ENCODE measurements at places on chromosomes 1 and 21.

- no peak for DNase-seq
Measured at GRCh38 chr21:35905096-35905962, 155.0 kb downstream of the SETD4 start.

DNA sequence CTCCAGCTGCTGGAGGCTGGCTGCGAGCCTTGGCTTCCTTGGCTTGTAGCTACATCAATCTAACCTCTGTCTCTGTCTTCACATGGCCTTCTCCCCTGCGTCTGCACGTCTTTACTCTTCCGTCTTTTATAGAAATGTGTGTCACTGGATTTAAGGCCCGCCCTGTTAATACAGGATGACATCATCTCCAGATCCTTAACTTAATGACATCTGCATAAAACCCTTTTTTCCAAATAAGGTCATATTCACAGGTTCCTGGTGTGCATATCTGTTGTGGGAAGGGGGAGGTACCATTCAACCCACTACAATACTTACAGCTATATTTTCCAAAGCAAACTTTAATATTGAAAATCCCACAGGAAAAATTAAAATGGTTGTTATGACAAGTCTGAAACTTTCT is 165.3 kb upstream of the FOXD3 start:
- no peak for DNase-seq

DNA sequence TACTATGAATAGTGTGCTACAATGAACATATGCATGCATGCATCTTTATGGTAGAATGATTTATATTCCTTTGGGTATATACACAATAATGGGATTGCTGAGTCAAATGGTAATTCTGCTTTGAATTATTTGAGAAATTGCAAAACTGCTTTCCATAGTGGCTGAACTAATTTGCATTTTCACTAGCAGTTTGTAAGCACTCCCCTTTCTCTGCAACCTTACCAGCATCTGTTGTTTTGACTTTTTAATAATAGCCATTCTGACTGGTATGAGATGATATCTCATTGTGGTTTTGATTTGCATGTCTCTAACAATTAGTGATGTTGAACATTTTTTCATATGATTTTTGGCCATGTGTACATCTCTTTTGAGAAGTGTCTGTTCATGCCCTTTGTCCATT is 24.0 kb upstream of the DIRAS3 start:
- no peak for DNase-seq

- no peak for DNase-seq
Measured at GRCh38 chr21:15138490-15138889, 73.7 kb upstream of the NRIP1 start.

DNA sequence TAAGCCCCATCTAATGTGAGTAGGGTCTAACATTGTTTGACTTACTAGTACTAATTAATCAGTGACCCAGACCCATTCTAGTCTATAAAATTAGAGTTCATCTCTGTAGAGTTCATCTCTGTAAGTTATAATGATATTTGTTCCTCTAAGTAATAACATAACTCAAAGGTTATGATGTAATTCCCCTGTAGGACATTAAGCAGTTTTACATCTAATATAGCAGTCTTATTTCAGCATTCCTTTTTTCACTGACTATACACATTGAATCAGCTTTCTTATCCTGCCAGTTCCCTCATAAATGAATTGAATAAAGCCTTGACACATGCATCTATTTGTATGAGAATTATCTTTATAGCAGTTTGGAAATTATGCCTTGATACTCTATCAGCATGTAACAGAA is 90.9 kb downstream of the SH3GLB1 start:
- DNase-seq, result no peak

- DNase-seq, result no peak
Measured at GRCh38 chr1:30654188-30654587, 69.2 kb downstream of the MATN1 start.

- DNase-seq, result no peak
Measured at GRCh38 chr1:206634365-206635079, 814 bp upstream of the DYRK3 start.

- no peak for DNase-seq
Measured at GRCh38 chr1:167328306-167328815, 107.7 kb downstream of the POU2F1 start.

GRCh38 chr1:205275916-205276688 is 45.4 kb downstream of the NUAK2 start:
- no peak for DNase-seq

GRCh38 chr1:156073110-156073687 is 9.1 kb downstream of the MEX3A start:
- no peak for DNase-seq

GRCh38 chr1:1187938-1188337 is 14.3 kb downstream of the TTLL10 start:
- no peak for DNase-seq

DNA sequence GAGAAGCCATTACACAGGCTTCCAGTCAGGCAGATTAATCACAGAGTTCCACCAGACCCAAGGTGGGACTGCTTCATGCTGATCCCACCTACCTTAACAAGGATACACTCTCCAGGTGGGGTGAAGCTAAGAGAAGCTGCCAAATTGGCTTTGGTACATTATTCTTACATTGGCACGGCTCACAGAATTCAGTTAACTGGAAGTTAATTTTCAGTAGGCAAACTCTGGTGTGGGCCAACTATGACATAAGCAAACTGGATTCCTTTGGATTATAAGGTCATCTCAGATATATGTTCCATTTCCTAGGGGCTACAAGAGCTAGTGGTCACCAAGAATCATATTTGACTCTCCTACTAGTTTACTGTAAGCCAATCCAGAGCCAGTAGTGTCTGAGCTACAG is 448.8 kb upstream of the BEND5 start:
- DNase-seq, result no peak

DNA sequence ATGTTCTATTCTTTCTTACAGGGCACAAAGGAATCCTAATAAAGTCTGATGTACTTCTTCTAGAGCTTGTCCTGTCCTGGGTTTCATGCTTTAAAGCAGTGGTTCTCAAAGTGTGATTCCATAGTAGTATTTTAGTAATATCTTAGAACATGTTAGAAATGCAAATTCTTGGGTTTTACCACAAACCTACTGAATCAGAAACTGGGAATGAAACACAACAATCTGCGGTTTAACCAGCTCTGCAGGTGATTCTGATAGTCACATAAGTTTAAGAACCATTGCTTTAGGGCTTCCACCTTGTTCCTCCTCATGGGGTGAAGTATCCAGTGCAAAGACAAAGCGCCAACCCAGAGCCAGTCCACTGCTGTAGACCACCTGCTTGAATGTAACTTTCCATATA is 41.1 kb downstream of the NGF start:
- no peak for DNase-seq

Measured in iPS DF 19.7 (cell line).